ENCODE measurements at places on chromosomes 1 and 21. TPM values are rescaled to one million over a fixed set of nuclear protein-coding genes. Genes with fewer than 3 reads are reported as not detected.

The EXTL1 gene
- 4.3 TPM for total RNA-seq

The PITHD1 gene
- 36.4 TPM for total RNA-seq

The ERVH48-1 gene
- total RNA-seq, result not detected

The SCAF4 gene
- 23.1 TPM for total RNA-seq

The C2CD2 gene
- 18.2 TPM for total RNA-seq

The FALEC gene
- total RNA-seq, result not detected

The LORICRIN gene
- not detected for total RNA-seq

DNA sequence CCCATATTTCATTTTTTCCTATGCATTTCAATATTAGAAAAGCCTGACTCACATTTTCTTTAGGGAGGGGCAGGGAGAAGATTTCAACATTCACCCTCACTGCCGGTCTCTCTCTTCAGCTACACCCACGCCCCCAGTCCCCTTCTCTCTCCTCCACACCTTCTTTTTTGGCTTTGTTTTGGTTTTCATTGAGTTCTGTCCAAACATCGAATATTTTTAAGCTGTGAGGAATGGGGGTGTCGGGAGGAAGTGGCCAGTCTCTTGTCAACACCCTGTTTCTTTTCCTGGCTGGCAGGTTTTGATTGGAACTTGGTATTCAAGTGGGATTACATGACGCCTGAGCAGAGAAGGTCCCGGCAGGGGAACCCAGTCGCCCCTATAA, 177.3 kb downstream of the PGBD5 start:
- peaks cover 40% of the 10 kb centered on the region for H3K36me3 ChIP-seq
- H3K4me3 ChIP-seq, result no peak overlapping the region
- DNase-seq, result no peak

DNA sequence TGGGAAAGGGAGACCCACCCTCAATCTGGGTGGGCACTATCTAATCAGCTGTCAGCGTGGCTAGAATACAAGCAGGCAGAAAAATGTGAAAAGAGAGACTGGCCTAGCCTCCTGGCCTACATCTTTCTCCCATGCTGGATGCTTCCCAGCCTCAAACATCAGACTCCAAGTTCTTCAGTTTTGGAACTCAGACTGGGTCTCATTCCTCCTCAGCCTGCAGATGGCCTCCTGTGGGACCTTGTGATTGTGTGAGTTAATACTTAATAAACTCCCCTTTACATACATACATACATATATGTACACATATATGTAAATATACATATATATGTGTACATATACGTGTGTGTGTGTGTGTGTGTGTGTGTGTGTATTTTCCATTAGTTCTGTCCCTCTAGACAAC, 207.1 kb downstream of the BRINP2 start:
- DNase-seq, result no peak
- no peaks in the 10 kb centered on the region for H3K36me3 ChIP-seq
- H3K27me3 ChIP-seq, result peaks cover 5% of the 10 kb centered on the region
- H3K4me1 ChIP-seq, result no peaks in the 10 kb centered on the region
- no peak overlapping the region for H3K4me3 ChIP-seq

DNA sequence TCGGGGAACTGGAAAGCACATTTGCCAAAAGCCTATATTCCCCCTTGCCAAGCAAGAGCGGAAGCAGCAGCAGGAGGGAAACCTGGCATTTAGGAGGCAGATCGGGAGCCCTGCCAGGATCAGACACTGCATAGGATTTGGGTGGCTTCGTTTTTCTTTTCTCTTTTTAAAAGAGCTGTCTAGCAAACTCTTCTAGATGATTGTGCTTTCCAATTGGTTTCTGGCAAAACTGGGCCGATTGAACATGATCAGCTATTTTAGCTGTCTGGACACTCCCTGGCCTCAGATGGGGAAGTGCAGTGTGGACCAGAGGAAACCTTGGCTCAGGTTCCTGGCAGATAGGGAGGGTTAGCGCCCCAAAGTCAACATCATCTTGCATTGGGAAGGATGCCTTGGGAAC, 414.0 kb upstream of the KAZN start:
- no peak overlapping the region for H3K4me3 ChIP-seq
- no peaks in the 10 kb centered on the region for H3K4me1 ChIP-seq
- no peak for DNase-seq
- H3K36me3 ChIP-seq, result no peaks in the 10 kb centered on the region
- H3K27ac ChIP-seq, result no peak overlapping the region
- no peaks in the 10 kb centered on the region for H3K27me3 ChIP-seq

- H3K27ac ChIP-seq, result no peak overlapping the region
- peaks cover 6% of the 10 kb centered on the region for H3K36me3 ChIP-seq
- H3K4me1 ChIP-seq, result peaks cover 6% of the 10 kb centered on the region
These were observed 5.3 kb upstream of the MRPS21 start for GRCh38 chr1:150288382-150288781.

DNA sequence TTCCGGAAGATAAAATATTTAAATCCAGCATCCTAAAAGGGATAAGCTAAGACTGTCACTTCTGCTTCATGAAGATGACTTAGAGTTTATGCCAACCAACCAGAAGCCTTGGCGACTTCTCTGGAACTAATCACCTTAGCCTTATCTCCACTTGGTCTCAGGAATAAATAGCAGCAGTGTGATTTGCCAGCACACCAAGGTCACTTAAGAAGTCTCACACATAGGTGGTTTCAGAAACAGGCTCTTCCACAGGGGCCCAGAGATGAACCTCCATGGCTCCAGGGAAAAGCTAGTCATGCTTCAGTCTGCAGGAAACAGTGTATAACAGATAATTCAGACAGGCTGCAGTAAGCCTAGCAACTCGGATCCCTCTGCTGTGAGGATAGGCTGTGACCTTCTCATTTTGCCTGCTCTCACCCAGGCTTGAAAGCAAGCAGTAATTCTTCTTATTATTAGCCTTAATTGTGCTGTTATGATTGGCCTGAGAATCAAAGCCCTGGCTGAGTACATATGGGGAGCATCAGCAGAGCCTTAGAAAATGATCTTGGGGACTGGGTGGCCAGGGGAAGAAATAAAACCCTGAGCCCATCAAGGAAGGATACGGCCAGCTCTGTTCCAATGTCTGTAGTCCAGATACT, 84.7 kb downstream of the WLS start:
- peaks cover 37% of the 10 kb centered on the region for H3K36me3 ChIP-seq
- H3K4me1 ChIP-seq, result peaks cover 5% of the 10 kb centered on the region

GRCh38 chr1:28644494-28644893, 1.6 kb upstream of the TAF12 start:
- no peaks in the 10 kb centered on the region for H3K36me3 ChIP-seq
- H3K4me3 ChIP-seq, result peak overlapping the region; percentile 52
- no peaks in the 10 kb centered on the region for H3K27me3 ChIP-seq
- no peak for DNase-seq
- H3K27ac ChIP-seq, result no peak overlapping the region

- DNase-seq, result no peak
- no peaks in the 10 kb centered on the region for H3K27me3 ChIP-seq
- no peak overlapping the region for H3K4me3 ChIP-seq
- no peaks in the 10 kb centered on the region for H3K36me3 ChIP-seq
- H3K27ac ChIP-seq, result peak overlapping the region; percentile 15
- H3K4me1 ChIP-seq, result peaks cover 62% of the 10 kb centered on the region
These were observed 46.1 kb downstream of the APP start for GRCh38 chr21:26124421-26124833.

DNA sequence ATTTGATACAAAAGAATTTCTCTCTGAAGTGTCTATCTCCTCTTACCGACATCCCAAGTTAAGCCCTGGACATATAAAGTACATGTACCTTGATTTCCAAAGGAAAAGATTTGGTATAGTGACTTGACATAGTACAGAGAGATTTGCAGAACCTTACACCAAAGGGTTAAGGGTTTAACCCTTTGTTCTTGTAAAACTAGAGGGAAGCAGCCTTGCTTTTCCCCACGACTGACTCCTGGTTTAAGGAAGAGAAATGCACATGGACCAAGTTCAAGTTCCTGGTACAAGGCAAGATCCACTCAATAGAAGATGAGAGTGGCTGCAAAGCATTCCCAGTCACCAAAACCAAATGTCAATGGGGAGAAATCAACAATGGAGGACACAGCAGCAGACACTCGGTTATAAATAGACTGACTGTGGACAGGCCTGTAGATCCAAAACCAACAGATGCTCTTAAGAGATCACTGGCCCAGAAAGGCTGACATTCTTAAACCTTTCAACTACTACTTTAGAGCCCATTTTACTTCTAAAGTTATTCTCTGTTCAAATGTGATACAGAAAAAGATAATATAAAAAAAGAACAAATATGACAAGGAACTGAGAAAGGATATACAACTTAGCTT, 69.4 kb downstream of the PUM1 start:
- H3K4me3 ChIP-seq, result no peak overlapping the region
- no peaks in the 10 kb centered on the region for H3K27me3 ChIP-seq

- peak; percentile 7 for DNase-seq
- H3K4me1 ChIP-seq, result no peaks in the 10 kb centered on the region
- H3K36me3 ChIP-seq, result peaks cover 17% of the 10 kb centered on the region
- H3K27me3 ChIP-seq, result peaks cover 50% of the 10 kb centered on the region
- no peak overlapping the region for H3K4me3 ChIP-seq
These were observed 45.3 kb downstream of the PDE9A start for GRCh38 chr21:42698733-42699132.

DNA sequence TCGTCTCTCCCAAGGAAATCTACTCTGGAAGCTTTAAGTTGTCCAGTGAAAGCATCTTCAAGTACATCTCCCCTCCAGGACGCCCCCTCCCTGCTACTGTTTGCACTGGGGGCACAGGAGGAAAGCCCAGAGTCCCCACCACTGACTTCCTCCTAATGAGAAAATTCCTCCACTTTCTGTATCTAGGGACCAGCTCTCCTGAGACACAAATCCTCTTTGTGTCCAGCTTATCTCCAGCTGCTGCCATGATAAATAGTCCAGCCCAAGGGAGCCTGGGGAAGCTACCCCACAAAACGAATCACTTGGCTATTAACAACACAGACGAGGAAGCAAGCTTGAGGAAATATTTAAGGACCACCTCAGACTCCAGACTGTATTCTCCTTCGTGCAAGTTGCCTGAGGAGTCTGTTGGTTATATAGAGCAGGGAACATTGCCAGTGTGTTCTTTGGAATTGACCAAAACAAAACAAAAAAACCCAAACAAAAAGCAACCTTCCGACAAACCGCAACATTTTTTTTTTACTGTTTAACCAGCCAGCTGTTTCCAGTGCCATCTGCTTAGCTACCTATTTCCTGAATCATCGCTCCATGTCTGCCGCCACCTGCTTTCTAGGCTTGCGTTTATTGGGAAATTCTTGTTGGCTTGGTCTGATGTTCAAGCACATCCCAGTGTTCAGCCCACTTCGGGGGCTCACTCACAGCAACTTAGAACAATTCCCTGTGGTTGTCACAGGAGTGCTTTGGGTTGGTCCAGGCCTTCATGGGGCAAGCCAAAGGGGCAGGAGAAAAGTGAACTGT, 7.7 kb downstream of the C1orf226 start:
- no peak overlapping the region for H3K27ac ChIP-seq
- no peak for DNase-seq
- no peaks in the 10 kb centered on the region for H3K27me3 ChIP-seq
- H3K36me3 ChIP-seq, result peaks cover 5% of the 10 kb centered on the region
- no peaks in the 10 kb centered on the region for H3K4me1 ChIP-seq
- H3K4me3 ChIP-seq, result no peak overlapping the region

DNA sequence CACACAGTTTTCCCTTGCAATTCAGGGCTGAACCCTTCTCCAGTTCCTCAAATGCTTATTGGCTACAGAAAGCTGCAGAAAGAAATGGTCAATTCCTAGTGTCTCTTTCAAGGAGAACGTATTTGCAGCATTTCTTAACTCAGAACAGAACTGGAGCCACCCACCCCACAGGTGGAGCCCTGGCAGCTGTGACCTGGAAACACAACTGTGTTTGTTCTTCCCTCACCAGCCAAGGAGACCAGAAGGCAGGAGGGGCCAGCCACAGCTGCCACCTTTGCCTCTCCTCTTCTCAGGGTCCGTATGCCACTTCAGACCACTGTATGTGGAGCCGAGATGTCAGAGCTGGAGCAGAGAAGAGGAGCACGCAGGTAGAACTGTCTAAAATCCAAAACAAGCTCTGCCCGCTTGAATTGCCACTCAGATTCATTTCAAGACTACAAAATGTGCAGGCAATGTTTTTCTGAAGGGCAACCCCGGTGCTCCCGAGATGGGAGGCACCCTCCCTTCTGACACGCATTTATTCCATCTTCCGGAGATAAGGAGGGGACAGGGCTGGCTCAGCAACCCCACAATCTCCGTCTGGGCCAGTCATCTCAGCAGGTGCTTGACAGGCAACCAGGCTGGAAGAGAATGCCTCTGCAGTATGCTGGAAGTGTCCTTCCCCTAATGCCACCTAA, 16.7 kb downstream of the CD247 start:
- peaks cover 49% of the 10 kb centered on the region for H3K27me3 ChIP-seq
- no peak overlapping the region for H3K27ac ChIP-seq
- H3K4me3 ChIP-seq, result no peak overlapping the region
- no peaks in the 10 kb centered on the region for H3K36me3 ChIP-seq
- DNase-seq, result no peak
- no peaks in the 10 kb centered on the region for H3K4me1 ChIP-seq

GRCh38 chr1:83086986-83087512, 911.9 kb downstream of the TTLL7 start:
- peaks cover 7% of the 10 kb centered on the region for H3K4me1 ChIP-seq
- no peaks in the 10 kb centered on the region for H3K36me3 ChIP-seq
- DNase-seq, result no peak
- H3K27me3 ChIP-seq, result no peaks in the 10 kb centered on the region
- H3K4me3 ChIP-seq, result no peak overlapping the region

DNA sequence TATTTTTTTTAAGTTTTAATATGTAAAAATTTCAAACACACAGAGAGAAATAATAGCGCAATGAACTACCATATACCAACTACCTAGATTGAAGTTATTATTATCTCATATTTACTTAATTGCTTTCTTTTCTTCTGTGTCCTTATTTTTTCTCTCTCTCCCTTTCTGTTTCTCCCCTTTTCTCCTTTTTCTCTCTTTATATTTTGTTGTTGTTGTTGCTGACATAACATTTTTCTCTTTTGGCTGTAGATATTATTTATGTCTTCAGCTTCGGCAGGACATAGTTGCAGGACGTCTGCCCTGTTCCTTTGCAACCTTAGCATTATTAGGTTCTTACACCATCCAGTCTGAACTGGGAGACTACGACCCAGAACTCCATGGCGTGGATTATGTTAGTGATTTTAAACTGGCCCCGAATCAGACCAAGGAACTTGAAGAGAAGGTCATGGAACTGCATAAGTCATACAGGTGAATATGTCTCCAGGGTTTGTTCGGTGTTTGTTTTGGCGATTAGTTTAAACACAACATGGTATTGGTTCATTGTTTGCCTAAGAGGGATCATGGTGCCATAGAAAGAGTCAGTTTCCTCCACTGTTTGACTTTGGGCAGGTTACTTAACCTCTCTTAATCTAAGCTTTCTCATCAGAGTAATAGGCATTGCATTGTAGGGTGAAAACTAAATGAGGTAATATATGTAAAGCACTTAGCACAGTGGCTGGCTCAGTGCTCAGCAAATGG, 103.8 kb downstream of the EPB41 start:
- no peak overlapping the region for H3K4me3 ChIP-seq
- H3K4me1 ChIP-seq, result no peaks in the 10 kb centered on the region
- no peak overlapping the region for H3K27ac ChIP-seq
- H3K27me3 ChIP-seq, result no peaks in the 10 kb centered on the region

DNA sequence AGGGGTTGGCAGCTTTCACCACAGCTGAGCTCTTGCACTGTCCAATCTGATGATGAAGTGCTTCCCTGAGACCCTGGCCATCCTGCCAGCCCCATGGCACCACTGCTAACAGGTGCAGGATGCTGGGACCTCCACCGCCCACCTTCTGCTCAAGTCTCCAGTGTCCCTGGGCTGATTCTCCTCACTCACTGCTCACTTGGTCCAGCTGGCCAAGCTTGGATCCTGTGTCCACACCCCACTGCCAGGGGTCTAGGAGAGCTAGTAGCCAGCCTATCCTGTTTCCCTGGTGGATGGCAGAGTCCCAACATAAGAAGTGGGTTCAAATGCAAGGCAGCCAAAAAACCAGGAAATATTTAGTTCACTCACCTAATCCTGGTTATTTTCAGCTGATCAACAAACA, 217.2 kb upstream of the IRF2BP2 start:
- DNase-seq, result no peak
- peaks cover 12% of the 10 kb centered on the region for H3K27me3 ChIP-seq
- no peak overlapping the region for H3K27ac ChIP-seq

Data from chondrocyte (in vitro differentiated cells).